ENCODE measurements at places on chromosomes 7 and 10.

DNA sequence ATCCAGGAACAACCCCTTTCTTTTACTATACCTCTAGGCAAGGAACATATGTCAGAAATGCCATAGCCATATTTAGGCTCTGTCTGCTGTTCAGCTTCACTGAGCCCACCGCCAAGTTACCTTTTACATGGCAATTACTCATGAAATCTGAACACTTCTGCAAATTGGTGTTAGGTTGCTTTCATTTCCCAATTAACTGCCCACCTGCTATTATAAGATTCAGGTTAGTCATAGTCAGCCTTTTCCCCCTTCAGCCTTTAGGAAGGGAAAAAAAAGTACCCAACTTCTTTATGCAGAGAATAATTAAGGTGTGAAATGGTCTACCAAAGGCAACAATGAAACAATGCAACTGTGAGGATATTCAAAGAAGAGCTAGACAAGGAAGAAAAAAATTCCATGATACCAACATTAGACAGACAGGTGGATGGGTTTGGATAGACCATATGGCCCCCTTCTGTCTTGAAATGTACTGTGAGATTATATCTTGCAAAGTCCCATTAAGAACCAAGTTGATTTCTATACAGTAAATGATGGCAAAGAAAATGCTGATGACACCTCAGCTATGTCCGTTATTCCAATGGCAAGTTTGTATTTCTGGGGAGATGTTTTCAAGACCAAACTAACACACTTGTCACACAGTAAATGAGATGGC, 442.1 kb upstream of the NRP1 start:
- no peak for DNase-seq

DNA sequence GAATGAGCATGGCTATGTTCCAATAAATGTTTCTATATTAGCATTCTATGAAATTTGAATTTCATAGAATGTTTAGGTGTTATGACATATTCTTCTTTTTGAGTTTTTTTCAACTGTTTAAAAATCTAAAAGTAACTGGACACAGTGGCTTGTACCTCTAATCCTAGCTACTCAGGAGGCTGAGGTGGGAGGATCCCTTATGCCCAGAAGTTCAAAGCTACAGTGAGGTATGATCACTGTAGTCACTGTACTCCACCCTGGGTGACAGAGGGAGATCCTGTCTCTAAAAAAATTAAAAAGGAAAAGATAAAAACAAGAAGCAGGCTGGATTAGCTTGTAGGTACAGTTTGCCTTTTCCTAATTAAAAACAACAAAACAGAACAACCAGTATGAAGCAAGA, 95.1 kb downstream of the NRBF2 start:
- DNase-seq = no peak

DNA sequence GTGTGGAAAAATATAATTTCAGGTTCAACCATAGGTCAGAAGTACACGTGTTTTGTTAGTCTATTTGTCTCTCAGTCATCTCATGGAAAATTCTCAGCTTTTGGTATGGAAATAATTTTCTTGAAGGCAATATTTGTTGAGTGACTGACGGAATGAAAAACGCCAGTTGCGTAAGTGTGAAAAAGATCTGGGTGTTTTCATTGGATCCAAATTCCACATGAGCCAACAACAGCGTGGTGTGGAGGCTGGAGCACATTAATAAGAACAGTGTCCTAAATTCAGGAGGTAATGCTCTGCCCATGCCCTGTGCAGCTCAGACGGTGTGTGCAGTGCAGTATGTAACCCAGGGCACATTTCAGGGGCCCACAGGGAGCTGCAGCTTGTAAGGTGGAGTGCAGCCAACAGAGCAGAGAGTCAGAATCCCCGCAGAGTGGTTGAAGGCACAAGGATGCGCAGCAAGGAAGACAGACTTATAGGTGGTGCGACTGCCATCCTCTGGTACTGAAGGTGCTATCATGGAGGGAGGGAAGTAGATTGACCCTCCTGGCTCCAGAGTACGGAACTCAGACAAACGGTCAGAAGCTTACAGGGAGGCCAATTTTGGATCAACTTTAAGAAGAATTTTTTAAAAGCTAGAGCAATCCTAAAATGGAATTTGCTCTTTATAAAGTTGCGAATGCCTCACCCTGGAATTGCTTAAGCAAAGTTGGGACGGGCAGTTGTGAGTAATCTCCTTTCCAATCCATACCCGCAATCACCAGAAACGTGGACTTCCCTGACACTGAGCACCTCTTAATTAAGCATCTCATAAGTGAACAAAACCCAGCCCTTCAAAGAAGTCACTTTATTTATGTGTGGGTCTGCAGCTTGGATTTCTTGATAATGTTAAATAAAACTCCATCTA, 38.0 kb downstream of the EGFR start:
- DNase-seq = no peak

GRCh38 chr10:91713461-91714072, 80.7 kb upstream of the PPP1R3C start:
- no peak for DNase-seq

- no peak for DNase-seq
These were observed 25.2 kb upstream of the FIGNL1 start for GRCh38 chr7:50475340-50475739.

DNA sequence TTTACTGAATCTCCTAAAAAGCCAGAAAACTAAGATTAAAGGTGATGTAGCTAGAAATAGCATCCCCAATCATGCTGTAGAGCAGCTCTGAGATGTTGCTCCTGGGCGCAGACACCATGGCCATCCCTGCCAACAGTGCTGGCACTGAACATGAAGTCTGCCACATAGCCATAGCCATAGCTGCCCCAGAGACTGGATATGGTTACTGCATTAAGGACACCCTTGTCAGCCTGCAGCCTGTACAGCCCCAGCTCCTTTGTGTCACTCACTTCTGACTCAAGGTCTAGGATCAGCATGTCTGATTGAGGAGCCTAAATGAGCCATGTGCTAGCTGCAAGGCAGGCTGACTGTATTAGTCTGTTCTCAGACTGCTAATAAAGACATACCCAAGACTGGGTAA, 284.6 kb downstream of the RPS24 start:
- DNase-seq = no peak

- DNase-seq = no peak
These were observed 160.3 kb downstream of the CELF2 start for GRCh38 chr10:11177926-11178471.

- DNase-seq = no peak
These were observed 77.3 kb downstream of the EMX2 start for GRCh38 chr10:117619707-117620405.

- no peak for DNase-seq
These were observed 90.7 kb downstream of the UNCX start for GRCh38 chr7:1323178-1324027.

GRCh38 chr7:11297764-11298163, 324.1 kb downstream of the PHF14 start:
- no peak for DNase-seq

DNA sequence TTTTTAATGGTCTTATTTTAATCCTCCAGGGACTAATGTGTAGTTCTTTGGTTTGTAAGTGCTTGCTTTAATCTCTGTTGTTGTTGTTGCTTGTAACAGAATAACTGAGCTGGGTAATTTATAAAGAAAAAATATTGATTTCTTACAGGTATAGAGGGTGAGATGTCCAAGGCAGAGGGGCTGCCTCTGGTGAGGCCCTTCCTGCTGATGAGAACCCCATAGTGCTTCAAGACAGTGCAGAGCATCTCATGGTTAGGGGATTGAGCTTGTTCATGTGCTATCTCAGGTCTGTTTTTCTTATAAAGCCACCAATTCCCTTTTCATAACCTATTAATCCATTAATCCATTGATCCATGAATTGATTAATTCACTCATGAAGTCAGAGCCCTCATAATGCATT, 516.3 kb upstream of the KCND2 start:
- DNase-seq = no peak

- DNase-seq = no peak
These were observed 32.6 kb downstream of the GBX1 start for GRCh38 chr7:151134743-151135524.

GRCh38 chr7:154171422-154171821, 119.2 kb downstream of the DPP6 start:
- no peak for DNase-seq

DNA sequence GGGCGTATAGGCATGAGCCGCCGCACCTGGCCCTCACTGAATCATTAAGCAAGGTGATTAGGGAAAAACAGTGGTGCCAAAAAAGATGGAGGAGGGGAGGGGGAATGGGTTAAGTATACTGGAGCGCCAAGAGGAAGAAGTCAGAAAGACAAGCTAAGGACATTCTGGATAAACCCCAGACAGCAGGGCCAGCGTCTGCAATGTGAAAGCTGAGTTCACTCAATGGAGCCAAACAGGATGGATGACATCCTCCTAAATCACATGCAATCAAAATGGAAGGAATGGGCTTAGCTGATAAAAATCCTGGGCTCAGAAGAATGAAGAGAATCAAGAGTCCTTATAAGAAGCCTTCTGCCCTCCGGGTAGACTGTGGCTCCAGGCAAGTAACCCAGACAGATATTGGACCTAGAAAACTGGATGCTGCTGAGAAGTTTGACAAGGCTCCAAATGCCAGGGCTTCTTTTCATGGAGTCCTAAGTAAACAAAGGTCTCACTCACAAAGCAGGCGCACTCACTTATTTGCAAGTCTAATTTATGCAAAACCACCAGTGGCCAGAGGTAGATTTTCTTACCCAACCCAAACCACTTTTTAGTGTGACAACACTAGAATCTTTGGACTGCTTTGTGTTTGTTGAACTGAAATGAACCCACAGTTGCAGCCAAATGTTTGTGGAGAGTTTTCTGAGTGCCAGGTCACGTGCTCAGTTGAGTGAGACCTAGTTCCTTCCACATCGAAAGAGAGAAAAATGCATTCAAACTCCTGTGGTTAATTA, 519.1 kb upstream of the AUTS2 start:
- DNase-seq = no peak

GRCh38 chr10:60351191-60351853, 38.4 kb downstream of the ANK3 start:
- DNase-seq = no peak

GRCh38 chr7:30348083-30348560, 63.7 kb downstream of the ZNRF2 start:
- DNase-seq = peak; percentile 14

Measured in stimulated activated CD8-positive, alpha-beta memory T cell treated with anti-CD3 and anti-CD28 coated beads, Interleukin-4, amount 100 ng/mL, for 4 hours (primary cell).